Large intestine (tissue), 12 donors: ENCODE measurements at places on chromosomes 7 and 10. TPM values are rescaled to one million over a fixed set of nuclear protein-coding genes. Genes with fewer than 3 reads are reported as not detected.

DNA sequence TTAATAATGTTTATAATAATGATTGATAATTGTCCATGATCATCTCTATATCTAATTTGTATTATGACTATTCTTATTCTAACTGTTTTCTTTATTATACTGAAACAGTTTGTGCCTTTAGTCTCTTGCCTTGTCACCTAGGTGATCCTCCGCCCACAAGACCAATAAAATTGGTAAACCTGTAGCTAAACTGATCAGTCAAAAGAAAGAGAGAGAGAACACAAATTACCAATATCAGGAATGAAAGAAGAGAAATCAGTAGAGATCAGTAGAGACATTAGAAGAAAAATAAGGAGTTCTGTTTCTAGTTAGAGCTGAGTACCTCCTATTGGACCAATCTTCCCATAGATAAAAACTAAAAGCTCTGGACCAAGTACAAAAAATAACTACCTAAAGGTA is 6.1 kb upstream of the COA1 start:
- no peak for DNase-seq

GRCh38 chr10:7889947-7890542 is 71.7 kb downstream of the TAF3 start:
- no peak for DNase-seq

DNA sequence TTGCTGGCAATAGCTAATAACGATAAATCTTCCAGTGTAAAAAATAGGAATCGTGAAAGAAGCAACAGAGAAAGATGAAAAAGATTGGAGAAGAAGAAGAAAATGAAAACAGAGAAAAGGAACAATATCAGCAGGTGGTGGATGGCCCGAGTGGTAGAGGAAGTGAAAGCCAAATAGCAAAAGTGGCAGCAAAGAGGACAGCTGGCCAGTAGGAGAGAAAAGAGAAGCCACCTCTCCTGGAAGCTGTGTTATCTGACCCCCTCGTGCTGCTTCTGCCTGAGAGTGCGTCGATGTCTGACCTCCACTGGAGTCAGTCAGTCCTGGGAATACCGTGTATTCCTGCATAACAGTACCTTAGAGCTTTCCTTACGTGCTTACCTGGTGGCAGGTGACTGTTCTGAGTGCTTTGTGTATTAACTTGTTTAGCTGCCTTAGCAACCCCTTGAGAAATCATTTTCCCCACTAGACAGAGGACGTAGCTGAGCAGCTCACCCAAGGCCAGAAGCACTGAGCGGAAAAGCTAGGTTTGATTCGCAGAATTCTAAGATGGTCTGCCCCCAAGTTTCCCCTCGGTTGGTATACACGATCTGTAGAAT is 88.3 kb downstream of the CHN2 start:
- DNase-seq, result no peak

GRCh38 chr7:90595342-90595800 is 750 bp upstream of the CDK14 start:
- no peak for DNase-seq

DNA sequence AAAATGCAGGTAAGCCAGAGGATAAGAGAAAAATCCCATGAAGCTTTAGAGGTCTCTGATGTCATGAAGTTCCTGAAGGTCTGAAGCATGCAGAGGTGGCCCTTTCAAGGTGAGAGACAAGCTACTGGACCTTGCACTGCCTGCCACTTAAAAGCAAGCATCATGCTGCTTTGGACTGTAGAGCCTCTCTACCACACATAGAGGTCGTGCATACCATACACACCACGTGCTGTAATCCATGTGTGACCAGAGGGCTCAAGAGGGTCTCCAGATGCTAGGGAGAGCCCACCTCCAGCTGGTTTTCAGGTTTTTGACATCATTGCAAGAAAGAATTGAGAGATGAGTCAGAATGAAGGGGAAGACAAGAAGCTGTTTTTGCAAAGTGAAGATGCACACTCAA is 436.4 kb downstream of the TCERG1L start:
- DNase-seq, result no peak

GRCh38 chr7:120344276-120344675 is 71.3 kb downstream of the KCND2 start:
- no peak for DNase-seq

- no peak for DNase-seq
Observed at GRCh38 chr7:22129819-22130580, 184.3 kb upstream of the CDCA7L start.

- DNase-seq, result no peak
Observed at GRCh38 chr7:128073671-128074310, 42.6 kb upstream of the LRRC4 start.

DNA sequence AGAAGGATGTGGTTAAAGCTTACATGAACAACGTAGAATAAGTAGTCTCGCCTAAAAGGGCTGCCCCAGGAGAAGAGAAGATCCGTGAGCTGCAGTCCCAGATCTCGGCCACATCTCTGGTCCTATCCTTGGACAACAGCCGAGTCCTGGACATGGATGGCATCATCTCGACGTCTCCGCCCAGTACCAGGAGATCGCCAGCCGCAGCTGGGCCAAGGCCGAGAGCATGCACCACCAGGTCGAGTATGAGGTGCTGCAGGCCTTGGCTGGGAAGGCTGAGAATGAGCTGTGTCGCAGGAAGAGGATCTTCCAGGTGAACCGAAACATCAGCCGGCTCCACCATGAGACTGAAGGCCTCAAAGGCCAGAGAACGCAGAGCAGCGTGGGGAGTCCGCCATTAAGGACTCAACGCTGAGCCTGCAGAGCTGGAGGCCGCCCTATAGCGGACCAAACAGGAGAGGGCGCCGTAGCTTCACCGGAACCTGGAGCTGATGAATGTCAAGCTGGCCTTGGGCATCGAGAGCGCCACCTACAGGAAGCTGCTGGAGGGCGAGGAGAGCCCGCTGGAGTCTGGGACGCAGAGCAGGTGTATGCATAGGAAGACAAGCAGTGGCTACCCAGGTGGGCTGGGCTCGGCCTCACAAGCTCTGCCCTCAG is 22.2 kb downstream of the LIPK start:
- DNase-seq, result no peak

- DNase-seq, result no peak
Observed at GRCh38 chr7:116708861-116709260, 36.9 kb downstream of the MET start.

GRCh38 chr7:20157456-20157855 is 59.7 kb downstream of the MACC1 start:
- DNase-seq, result no peak

ZNF277 gene
- polyA plus RNA-seq, result 27.4 TPM
